ENCODE measurements at places on chromosomes 4 and X.

DNA sequence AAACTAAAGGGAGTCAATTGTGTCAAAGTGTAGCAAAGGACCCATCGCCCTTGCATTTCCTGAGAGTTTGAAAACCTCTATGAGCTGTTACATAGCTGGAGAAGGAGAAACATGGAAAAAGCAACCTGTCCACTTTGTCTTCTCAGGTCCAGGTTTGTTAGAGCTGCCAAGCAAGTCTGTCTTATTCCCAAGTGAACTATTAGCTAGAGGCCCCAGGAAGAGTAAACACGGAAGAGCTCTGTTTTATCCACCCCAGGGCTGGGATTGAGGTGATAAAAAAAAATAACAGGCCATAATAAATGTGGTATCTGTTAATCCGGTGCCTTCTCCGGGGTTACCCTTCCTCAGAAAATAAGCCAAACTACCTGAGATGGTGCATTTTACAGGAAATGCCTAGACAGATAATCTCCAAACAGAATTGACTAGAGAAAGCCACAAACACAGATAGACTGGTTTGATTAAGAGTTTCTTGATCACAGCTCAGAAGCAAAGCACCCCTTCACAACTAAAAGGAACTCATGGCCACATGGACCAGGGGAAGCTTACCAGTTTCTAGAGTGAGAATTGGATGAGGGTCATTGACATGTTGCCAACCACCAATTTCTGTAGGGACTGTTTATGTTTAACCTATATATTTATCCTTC, 35.9 kb upstream of the RELL1 start:
- DNase-seq: no peak

DNA sequence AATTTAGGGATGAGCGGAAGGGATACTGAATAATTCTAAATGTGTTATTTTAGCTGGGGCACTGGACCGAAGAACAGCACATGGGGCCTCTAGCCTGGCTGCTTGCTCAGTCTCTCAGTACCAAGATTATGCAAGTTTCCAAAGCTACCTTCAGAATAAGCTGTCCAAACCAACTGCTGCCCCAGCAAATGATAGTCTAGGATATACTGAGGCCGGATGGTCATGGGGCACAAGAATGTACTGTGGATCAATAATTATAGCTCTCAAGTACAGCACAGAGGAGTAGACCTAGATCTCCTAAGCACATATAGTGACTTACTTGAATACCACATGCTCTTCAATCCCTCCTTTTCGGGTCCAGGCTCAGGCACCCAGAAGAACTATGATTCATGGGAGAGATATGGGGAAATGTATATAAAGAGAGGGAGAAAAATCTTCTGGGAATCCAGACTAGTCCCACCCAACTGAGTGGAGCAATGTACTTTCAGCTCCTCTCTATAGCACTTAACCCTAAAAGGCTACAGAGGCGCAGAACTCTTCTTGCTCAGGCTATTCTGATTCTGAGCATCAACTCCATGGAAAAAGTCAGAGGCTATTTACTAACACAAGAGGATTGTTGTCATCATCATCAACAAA, 160.3 kb upstream of the GPC4 start:
- no peak for DNase-seq

DNA sequence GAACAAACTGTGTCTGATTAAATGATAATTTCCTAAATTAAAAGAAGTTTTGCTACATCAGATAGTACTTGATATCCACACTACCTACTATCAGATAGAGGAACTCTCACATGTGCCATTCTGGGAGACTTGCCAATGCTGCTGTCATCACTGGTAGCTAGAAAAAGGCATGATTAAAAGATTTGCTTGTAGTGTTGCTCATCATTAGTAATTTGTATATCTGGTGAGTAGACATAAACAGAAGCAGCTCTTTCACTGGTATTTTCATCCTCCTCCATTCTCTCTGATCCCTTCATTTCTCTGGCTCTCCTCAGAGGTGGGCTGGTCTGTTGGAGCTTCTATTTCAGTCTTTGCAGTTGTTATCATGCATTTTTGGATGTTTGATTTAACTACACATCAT, 56.0 kb downstream of the SPRY1 start:
- no peak for DNase-seq

- no peak for DNase-seq
These were observed 124.5 kb upstream of the NOCT start for GRCh38 chr4:138890891-138891570.

DNA sequence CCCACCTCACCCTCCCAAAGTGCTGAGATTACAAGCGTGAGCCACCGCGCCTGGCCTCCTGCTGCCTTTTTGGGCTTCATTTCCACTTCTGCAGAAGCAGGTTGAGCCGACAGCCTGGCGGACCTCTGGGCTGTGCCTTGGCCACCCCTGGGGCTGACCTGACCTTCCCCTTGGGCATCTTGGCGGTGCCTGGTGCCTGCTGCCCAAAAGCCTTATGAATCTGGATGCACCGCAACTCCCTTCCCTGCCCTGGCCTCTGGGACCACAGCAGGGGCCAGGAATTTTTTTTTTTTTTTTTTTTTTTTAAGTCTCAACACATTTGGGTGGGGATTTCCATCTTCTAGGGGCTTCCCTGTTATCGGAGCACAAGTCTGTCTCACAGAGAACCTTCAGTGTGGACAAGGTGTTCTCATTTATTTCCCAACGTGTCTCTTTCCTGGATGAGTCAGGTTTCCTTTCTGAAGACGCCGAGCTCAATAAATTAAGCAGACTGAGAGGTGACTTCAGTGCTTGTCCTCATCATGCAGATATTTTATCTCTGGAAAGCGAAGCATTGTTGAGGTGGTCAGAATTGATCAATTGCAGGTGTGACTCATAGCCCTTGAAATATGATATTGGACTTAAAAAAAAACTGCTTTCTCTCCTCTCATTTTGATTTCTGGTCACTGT, 79.7 kb downstream of the SHROOM2 start:
- no peak for DNase-seq

DNA sequence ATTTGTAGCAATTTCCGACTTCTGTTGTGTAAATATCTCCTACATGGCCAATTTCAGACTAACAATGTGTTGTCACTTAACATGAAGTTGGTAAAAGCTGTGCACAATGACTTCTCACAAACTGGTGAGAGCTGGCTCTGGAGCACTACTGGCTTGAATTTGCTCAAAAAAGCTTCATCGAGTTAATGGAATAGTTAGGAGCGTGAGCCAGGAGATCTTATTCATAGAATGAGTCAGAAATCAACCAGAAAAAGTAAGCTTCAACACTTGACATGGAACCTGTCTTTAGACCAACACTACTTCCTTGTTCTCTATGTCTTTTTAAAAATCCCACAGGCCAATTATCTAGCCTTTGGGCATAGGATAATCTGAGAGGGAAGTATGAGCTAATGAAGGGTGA, 7.9 kb upstream of the CHRDL1 start:
- no peak for DNase-seq
